Stimulated activated CD8-positive, alpha-beta memory T cell treated with anti-CD3 and anti-CD28 coated beads, Interleukin-15, amount 100 ng/mL, for 48 hours (primary cell): ENCODE measurements at places on chromosomes 7 and 10.

GRCh38 chr10:77012812-77013500, 624.7 kb downstream of the KCNMA1 start:
- DNase-seq = no peak

DNA sequence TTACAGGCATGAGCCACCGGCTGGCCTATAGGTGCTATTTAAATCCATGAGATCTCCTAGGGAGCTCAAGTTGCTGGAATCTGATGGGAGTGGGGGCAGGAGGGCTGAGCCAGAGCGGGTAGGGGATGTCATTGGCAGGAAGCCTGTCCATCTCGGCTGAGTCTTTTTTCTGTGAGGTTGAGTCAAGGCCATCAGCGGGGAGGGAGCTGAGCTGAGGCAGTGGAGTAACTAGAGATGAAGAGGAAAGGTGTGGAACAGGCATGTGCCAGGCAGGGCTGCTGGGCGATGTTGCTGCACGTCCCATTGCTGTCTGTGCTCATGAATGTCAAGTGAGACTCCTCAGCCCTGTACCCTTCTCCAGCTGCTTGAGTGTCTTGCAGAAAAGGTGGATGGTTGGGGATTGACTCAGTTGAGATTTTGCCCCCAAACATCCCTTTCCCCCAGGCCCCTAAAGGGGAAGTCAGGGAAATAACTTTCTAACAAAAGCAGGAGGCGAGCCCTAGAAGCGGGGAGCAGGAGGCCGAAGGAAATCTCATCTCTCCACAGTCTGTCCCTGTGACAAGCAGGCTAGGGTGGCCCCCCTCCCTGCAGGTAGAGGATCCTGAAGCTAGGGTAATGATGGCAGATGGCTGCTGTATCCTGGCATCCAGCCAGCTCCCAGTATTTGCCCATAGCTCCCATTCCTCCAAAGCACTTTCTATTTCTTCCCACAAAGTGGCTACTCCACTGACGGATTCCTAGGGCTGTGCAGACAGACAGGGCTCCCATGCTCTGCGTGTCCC, 5.4 kb downstream of the ATP6V1F start:
- DNase-seq = no peak

GRCh38 chr7:101422356-101423195, 59.9 kb downstream of the COL26A1 start:
- DNase-seq = no peak

DNA sequence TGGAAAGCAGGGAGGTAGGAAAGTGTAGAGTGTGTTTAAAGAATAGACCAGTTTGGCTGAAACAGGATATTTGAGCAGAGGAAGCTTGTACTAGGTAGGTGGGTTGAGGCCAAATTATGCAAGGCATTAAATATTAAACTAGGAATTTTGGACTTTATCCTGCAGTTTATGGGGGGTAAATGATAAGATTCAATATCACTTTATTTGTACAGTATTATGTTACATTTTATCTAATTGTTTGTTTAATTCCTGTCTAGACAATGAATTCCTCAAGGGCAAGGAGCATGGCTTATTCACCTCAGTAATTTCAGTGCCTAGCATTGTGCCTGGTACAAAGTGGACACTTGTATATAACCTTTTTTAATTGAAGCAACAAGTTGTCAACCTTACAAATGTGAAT, 125.9 kb downstream of the CFTR start:
- no peak for DNase-seq

DNA sequence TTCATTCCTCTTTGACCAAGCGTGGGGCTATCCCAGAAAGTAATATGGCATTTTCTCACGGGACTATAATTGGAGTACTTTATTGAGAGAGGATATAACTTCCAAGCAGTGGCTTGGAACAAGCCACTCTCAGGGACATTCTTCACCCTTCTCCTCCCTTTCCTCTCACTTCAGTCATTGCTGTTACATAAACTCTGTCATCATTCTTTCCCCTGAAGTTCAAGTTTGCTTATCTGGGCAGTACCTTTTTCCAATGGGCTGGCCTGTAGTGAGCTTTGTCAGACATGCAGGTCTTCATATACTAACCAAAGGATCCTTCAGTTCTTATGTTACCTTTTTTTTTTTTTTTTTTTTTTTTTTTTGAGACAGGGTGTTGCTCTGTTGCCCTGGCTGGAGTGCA, 58.7 kb upstream of the KMT2E start:
- DNase-seq = no peak

GRCh38 chr10:71973777-71974488, 9.7 kb downstream of the CHST3 start:
- no peak for DNase-seq

- no peak for DNase-seq
Measured at GRCh38 chr7:157444843-157445135, 108.0 kb downstream of the DNAJB6 start.

- DNase-seq = no peak
Measured at GRCh38 chr7:115217373-115217772, 295.5 kb downstream of the MDFIC start.

GRCh38 chr7:80918909-80919721, at the start of gene SEMA3C:
Gene SEMA3C, minus strand, starts transcription at chr7:80919051. Its CDS starts 2,270 bp downstream, at chr7:80916781.
- peak; percentile 15 for DNase-seq

GRCh38 chr7:149471289-149471953, 10.6 kb upstream of the ZNF777 start:
- DNase-seq = no peak

- no peak for DNase-seq
Measured at GRCh38 chr7:44401692-44402091, 76.3 kb upstream of the CAMK2B start.

DNA sequence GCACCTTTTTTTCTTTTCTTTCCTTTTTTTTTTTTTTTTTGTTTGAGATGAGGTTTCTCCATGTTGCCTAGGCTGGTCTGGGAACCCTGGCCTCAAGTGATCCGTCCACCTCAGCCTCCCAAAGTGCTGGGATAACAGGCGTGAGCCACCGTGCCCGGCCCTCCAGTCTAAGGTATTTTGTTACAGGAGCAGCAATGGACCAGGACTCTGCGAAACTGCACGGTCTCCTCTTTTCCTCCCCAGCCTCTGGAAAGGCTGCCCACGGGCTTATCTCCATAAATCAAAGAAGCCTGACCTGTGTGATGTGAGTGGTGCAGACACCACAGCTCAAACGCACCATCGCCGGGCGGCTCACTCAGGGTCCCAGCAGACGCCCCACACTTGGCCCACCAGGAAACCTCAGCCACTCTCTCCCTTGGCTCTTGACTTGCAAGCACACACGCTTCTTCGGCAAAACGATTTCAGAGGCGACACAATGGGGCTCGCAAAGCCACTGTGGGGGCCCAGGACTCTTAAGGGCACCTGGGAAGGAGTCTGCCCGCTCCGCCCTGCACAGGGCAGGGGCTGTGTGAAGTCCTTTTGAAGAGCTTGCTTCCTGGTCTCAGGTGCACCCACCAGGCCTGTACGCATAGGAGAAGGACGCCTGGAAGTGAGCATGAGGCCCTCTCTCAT, 20.6 kb downstream of the WDR86 start:
- DNase-seq = no peak

DNA sequence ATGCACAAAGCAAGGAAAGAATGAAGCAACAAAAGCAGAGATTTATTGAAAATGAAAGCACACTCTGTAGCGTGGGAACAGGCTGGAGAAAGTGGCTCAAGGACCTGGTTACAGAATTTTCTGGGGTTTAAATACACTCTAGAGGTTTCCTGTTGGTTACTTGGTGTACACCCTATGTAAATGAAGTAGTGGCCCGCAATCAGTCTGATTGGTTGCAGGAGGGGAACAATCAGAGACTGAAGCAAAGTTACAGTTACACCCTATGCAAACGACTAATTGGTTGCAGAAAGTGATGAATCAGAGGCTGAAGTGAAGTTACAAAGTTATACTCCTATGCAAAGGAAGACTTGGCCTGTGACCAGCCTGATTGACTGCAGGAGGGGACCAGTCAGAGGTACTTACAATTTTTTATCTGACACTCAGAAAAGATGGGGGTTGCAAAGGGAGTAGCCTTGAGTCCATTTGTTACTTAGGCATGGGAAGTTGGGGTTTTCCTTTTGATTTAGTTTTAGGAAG, 3.6 kb upstream of the MTPN start:
- DNase-seq = peak; percentile 38

GRCh38 chr10:44186150-44186549, 198.7 kb downstream of the CXCL12 start:
- DNase-seq = no peak

DNA sequence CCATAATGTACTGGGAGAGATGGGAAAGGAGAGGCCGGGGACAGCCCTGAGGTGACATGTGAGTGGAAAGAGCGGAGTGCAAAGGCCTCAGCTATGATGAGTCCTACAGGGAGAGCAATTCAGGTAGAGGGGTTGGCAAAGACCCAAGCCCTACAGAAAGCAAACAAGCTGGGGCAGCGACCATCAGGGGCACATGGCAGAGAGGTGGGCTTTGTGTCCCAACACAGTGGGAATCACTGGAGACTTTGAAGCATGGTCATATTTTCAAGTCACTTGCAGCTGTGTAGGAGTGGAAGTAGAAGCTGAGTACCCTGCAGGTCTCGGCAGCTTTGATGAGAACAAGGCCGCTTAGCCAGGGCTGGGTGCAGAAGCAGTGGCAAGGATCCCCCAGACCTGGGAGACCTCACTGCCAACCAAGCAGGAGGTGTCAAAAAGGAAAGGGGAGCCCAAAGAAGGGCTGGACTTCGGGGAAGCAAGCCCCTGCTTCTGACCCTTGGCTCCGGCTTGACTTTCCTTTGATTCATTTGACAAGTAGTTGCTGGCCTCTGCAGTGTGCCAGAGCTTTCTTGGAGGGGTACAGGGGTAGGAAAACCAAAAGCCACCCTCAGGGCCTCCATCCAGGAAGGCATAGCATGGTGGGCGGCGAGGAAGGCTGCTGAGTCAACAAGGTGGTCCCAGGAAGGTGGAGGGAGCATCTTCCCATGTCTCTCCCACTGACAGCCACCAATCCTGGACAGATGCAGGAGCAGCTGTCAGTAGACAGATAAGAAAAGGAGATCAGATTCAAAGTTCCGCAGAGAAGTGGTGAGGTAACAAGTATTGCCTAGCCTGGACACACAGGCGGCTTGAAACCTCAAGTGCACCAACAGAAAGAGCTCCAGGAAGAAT, 1.9 kb upstream of the PGAM2 start:
- no peak for DNase-seq

- DNase-seq = no peak
Measured at GRCh38 chr10:60044242-60044641, 137.9 kb upstream of the CCDC6 start.

GRCh38 chr7:120741371-120742042, 116.4 kb downstream of the TSPAN12 start:
- no peak for DNase-seq

GRCh38 chr10:60618861-60619260, 159.4 kb upstream of the CDK1 start:
- no peak for DNase-seq

DNA sequence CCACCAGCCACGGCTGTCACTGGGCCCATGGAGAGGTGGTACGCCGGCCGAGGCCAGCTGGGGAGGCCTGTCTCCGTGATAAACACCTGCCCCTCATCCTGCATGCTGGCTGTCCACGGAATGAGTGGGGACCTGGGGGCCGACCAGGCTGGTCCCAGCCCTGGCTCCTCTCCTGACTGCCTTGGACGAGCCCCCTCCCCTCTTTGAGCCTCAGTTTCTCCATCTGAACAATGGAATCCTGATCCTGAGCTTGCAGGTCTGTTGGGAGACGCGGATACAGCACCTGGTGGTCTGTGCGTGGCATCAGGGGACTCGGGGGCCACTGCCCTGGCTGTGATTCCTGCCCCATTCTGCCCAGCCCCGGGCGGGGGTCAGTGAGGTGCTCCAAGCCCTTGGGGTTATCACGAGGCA, 109.9 kb downstream of the MICALL2 start:
- no peak for DNase-seq

GRCh38 chr7:78296644-78297371, 498.2 kb downstream of the PHTF2 start:
- DNase-seq = no peak

- DNase-seq = no peak
Measured at GRCh38 chr7:97006816-97007582, 1.6 kb downstream of the DLX6 start.

- no peak for DNase-seq
Measured at GRCh38 chr10:116748041-116748440, 5.7 kb upstream of the HSPA12A start.

GRCh38 chr7:26319636-26320035, 28.0 kb downstream of the SNX10 start:
- DNase-seq = no peak

DNA sequence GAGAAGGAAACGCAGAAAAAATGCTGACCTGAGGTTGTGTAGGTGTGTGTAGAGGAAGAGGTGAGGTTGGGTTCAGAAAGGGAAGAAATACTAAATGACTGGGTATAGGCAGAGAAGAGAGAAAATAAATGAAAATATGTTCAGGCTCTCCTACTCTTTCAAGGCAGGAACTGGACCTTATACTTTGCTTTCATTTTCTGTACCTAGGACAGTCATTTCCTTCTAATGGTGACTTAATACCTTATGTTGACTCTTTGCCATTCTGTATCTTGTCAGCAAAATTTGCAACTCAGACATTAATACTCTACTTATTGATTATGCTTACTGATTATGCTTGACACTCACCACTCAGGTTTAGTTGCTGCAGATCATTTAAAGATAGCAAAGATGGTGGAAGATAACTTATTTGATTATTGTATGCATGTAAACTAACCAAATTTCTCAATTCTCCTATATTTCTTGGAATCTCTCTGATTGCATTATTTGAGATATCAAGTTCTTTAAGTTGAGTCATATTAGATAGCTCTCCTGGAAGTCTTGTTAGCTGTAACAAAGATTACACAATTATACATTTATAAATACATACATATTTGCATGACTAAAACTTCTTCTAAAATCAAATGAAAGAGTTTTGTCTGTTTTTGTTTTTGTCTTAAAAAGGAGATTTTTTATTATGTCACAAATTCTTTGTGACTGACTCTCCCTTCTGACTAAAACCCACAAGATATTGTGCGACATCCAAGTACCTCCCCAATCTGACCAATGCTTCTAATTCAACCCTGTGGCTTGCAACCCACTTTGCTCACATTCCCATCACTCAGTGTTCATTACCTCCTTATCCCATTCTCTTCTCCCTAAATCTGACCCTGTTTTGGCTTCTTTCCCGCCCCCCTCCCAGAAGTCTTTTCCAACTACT, 20.0 kb downstream of the LRRD1 start:
- no peak for DNase-seq

- DNase-seq = no peak
Measured at GRCh38 chr10:62133618-62134017, 135.0 kb downstream of the RTKN2 start.

DNA sequence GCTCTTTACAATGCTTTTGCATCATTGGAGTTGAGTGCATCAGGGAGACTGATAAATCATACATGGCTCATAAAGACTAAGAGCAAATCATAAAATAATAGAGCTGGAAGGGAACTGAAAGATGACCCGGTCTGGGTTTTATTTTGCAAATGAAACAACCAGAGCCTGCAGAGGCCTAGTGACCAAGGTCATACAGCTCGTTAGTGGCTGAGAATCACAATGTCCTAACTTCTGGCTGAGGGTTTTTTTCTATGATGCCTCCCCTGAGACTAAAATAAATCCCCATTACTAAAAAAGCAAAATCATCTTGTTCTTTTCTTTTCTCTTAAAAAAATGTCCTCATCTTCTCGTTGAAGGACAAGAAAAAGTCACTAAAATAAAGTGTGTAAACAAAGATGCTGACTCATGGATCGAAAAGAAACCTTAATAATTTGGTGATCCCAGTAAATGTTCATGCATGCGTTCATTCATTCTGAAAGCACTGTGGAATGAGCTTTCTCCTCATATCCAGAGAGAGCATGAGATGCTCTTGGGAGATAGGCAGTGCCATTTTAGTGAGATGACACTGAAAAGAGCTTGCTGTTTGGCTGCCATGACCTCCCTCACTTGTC, 107.8 kb upstream of the PHYHIPL start:
- no peak for DNase-seq
